Eye (tissue), 1 donor: ENCODE measurements at places on chromosomes 1 and 21.
A peak's percentile ranks its signal among the peaks of the same experiment; 100 is the strongest.

DNA sequence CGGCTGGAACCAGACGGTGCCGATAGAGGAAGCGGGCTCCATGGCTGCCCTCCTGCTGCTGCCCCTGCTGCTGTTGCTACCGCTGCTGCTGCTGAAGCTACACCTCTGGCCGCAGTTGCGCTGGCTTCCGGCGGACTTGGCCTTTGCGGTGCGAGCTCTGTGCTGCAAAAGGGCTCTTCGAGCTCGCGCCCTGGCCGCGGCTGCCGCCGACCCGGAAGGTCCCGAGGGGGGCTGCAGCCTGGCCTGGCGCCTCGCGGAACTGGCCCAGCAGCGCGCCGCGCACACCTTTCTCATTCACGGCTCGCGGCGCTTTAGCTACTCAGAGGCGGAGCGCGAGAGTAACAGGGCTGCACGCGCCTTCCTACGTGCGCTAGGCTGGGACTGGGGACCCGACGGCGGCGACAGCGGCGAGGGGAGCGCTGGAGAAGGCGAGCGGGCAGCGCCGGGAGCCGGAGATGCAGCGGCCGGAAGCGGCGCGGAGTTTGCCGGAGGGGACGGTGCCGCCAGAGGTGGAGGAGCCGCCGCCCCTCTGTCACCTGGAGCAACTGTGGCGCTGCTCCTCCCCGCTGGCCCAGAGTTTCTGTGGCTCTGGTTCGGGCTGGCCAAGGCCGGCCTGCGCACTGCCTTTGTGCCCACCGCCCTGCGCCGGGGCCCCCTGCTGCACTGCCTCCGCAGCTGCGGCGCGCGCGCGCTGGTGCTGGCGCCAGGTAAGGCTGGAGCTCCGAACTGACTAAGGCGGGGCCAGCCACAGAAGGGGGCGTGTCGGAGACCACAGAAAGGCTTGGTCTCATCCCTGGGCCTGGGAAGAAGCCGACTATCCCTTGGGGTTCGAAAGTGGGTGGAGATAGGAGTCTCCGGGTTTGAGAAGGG, 486 bp downstream of the SLC27A3 start:
- peak; percentile 80 for DNase-seq

GRCh38 chr1:197343663-197344273, 75.7 kb downstream of the CRB1 start:
- DNase-seq, result no peak

GRCh38 chr1:209368864-209369598, 214.5 kb upstream of the CAMK1G start:
- peak; percentile 69 for DNase-seq

DNA sequence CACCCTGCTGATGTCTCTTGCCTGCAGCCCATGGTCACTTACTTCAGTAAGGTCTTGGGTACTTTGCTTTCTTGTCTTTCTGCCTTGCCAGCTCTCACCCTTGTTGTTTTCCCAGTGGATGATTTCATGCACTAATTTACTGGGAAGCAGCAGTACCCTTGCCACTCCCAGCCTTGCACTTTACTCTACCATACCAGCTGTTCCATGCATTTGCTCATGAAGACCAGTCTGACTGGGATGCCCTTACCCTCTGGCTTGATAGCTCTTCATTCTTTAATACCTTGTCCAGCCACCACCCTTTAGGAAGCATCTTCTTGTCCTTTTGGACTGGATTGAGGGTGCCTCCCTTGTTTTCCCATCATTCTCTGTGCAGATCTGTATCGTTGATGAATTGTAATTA, 28.3 kb downstream of the CDC14A start:
- no peak for DNase-seq

- DNase-seq, result peak; percentile 93
Observed at GRCh38 chr1:151006327-151007052, at the start of gene MINDY1. MINDY1 (minus strand) TSS chr1:151006902; CDS start chr1:151002617, 4,285 bp downstream.

- DNase-seq, result no peak
Observed at GRCh38 chr1:110538921-110539320, 19.9 kb upstream of the KCNA10 start.

- DNase-seq, result no peak
Observed at GRCh38 chr1:150619576-150620509, 9.6 kb downstream of the ENSA start.

DNA sequence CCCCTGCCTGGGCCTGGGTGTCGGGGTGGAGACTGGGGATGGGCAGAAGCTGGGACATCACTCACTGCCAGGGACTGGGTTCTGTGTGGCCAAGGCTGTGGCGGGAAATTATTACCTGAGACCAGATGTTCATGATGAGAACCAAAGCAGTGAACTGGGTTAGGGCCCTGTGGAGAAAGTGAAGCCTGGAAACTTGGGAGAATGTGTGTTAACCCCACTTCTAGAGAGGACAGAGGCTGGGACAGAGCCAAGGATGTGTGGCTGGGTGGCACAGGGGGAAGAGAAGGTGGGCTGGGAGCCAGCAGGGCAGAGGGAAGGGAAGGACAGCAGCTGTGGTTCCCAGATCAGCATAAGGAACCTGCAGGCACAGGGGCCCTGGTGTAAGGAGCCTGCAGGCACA, 31.3 kb downstream of the CNIH3 start:
- no peak for DNase-seq

GRCh38 chr1:106787520-106787919, 269.0 kb upstream of the PRMT6 start:
- peak; percentile 74 for DNase-seq

GRCh38 chr1:151013518-151013917, 5.3 kb downstream of the PRUNE1 start:
- no peak for DNase-seq

- DNase-seq, result peak; percentile 61
Observed at GRCh38 chr1:8903908-8904650, 25.6 kb upstream of the ENO1 start.

DNA sequence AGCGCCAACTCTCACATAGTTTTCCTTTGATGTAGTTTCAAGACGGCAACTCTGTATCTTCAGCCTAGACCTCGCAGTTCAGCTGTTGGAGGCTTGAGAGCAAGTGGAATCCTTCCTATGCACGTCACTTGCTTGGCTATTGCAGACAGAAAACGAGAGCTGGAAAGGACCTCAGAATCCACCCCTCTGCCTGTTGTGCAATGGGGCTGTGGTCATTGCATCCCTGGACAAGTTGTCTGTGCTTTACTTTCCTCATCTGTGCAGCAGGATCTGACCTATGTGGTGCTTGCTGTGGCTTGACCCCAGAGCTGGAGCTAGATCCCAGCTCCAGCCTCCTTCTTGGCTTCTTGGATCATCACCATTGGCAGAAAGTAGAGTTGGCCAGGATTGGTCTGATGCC, 50.0 kb upstream of the IGSF21 start:
- DNase-seq, result no peak

- DNase-seq, result no peak
Observed at GRCh38 chr1:241695246-241696171, 43.4 kb downstream of the WDR64 start.

GRCh38 chr1:53084589-53084971, 22.6 kb downstream of the PODN start:
- no peak for DNase-seq

DNA sequence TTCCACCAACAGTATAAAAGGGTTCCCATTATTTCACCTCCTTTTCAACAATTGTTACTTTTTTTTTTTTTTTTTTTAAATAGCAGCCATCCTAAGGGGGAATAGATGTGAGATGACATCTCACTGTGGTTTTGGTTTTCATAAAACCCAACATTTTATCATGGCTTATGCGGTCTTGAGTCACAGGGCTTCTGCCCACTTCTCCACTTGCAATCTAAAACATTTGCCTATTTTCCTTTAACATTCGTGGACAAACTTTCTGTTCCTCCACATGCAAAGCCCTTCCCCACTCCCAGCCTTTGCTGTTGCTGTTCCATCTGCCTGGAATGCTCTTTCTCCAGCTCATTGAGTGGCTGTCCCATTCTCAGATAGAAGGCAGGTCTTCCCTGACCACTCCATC, 239.7 kb upstream of the KCNK2 start:
- DNase-seq, result no peak

- no peak for DNase-seq
Observed at GRCh38 chr1:88985692-88986091, 6.7 kb downstream of the KYAT3 start.

- DNase-seq, result no peak
Observed at GRCh38 chr1:22755641-22756040, 45.0 kb downstream of the EPHB2 start.

- DNase-seq, result no peak
Observed at GRCh38 chr1:30748098-30748698, 9.4 kb downstream of the LAPTM5 start.

- DNase-seq, result no peak
Observed at GRCh38 chr1:40652468-40652867, 13.0 kb downstream of the RIMS3 start.

- DNase-seq, result peak; percentile 53
Observed at GRCh38 chr1:161307230-161307768, 2.5 kb downstream of the MPZ start.

GRCh38 chr1:235943581-235944114, 76.9 kb upstream of the LYST start:
- DNase-seq, result no peak

- peak; percentile 80 for DNase-seq
Observed at GRCh38 chr1:115706587-115707425, 61.7 kb downstream of the CASQ2 start.

DNA sequence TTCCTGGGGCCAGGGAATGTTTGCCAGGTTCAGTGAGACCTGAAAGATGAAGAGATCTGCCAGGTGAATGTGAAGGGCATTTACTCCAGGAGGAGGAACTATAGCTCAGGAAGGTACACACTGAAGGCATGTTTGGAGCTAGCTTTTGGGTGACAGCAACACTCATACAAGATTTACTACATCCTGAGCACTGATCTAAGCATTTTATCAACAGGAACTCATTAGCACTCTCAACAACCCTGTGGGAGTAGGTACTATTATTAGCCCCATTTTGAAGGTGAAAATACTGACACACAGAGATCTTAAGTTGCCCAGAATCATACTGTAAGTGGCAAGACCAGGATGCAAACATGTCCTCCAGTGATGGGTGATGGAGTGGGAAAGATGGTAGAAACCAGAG, 6.7 kb downstream of the GADD45A start:
- no peak for DNase-seq

DNA sequence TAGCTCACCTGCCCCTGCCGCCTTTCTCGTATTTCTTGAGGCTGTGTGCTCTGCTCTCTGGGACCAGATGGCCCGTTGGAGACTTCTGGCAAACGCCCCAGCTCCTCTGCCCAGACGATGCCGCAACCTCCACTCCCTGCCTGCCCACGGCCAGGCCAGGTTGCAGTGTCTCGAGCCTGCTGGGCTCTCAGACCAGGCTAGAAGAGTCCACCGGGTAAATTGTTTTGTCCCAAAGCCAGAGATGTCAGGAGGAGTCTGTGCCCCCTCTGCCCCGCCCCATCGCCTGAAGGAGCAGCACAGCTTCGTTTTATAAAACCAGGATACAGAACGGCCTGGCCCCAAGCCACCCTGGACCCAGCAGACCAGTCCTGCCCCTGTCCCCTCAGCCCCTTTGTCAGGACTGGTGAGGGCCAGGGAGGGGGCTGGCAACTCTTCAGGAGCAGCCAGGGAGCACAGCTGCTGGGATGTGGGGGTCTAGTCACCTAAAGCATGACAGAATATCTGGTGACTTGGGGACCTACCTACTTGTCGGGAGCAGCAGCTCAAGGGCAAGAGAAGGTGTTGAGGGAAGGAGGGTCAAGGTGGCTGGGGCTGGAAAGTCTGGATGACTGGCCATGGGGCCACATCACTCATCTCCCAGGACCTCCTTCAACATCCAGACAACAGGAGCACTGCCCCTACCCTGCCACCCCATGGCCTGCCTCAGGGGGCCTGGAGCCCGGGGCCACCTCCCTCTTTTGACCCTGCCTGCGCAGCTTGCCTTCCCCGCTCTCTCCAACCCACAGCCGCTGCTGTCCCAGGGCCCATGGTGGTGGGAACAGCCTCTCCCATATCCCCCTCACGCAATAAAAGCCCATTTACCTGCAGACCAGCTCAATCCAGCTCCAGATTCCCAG, 33.9 kb upstream of the LBR start:
- no peak for DNase-seq

- peak; percentile 29 for DNase-seq
Observed at GRCh38 chr1:234188454-234188792, 184.8 kb upstream of the COA6 start.

DNA sequence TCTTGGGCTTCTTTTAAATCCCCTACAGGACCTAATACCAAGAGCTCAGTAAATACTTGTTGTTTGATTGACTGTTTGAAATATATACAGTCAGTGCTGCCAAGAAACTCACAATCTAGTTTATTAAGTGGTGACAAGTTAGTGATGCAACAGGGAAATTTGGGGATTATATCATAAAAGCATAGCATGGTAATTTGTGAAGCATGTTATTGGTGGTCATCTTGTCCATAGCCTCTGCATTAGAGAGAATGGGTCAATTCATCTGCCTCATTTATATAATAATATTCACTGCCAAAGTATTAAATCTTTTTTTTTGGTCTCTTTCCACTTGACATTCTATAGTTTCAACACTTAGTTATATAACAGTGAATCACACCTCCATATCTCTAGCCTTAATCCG, 138.2 kb upstream of the SPAG17 start:
- DNase-seq, result no peak

GRCh38 chr1:115544131-115544530, 97.6 kb upstream of the VANGL1 start:
- no peak for DNase-seq

GRCh38 chr1:109542657-109543056, 3.0 kb downstream of the GPR61 start:
- no peak for DNase-seq

GRCh38 chr1:243496806-243497205, 241.0 kb downstream of the SDCCAG8 start:
- no peak for DNase-seq

GRCh38 chr1:41400225-41400624, 39.0 kb downstream of the FOXO6 start:
- DNase-seq, result no peak

GRCh38 chr1:174702011-174702410, 254.2 kb downstream of the GPR52 start:
- DNase-seq, result no peak

DNA sequence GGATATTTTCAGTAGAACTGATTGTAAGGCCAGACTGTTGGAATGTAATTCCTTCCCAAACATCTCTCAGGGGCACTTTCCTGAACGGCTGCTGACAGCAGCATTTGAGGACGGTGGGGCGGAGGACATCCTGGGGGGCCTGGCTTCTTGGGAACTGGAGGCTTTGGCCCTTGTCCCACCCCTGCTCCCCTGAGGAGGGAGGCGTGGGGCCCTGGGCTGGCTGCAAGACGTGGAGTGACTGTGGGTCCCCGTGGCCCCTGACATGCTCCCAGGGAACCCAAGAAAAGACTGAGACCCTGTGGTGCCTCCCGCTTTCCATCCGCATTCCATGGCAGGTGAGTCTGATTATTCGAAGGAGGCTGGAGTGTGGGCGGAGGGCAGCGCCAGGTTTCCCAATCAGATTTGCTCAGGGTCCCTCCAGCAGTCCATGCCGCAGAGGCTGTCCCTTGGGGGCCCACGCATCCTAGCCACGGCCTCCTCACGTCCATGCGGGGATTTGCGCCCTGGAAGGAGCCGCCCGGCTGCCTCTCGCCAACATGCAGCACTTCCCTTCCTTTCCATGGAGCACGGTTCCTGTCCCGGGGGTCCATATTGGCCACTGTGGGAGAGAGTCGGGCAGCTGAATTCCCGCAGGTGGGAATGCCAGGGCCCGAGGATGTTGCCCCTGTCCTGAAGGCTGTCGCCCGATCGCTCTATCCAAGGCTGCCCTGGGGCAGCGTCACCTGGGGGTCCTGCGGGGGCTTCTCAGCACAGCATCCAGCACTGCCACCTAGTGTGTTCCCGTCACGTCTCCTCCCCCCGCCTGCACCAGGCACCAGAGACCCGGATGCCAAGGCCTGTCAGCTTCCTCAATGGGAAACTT, 69.0 kb downstream of the FAAP20 start:
- DNase-seq, result no peak
